ENCODE measurements at places on chromosomes 3 and 15.

GRCh38 chr15:42284551-42284950 lies 11.3 kb upstream of the TMEM87A start:
- no peak for DNase-seq

- no peak for DNase-seq
Observed at GRCh38 chr15:88489321-88489720, 21.8 kb downstream of the MRPS11 start.

- no peak for DNase-seq
Observed at GRCh38 chr3:154786724-154787123, 293.4 kb upstream of the MME start.

DNA sequence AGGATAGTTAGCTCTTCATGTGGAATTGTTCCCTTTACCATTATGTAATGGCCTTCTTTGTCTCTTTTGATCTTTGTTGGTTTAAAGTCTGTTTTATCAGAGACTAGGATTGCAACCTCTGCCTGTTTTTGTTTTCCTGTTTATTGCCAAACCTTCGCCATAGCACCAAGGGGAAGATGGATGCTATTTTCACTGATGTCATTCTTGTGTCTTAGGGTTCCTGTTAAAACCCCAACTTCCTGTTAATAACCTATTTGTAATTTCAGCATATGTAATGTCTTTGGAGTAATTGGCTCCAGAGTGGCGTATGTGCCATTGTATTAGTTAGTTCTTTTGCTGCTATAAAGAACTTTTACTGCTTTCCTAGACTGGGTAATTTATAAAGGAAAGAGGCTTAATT lies 10.8 kb downstream of the SAMMSON start:
- DNase-seq = no peak

- no peak for DNase-seq
Observed at GRCh38 chr3:137987723-137988122, 22.2 kb upstream of the CLDN18 start.

DNA sequence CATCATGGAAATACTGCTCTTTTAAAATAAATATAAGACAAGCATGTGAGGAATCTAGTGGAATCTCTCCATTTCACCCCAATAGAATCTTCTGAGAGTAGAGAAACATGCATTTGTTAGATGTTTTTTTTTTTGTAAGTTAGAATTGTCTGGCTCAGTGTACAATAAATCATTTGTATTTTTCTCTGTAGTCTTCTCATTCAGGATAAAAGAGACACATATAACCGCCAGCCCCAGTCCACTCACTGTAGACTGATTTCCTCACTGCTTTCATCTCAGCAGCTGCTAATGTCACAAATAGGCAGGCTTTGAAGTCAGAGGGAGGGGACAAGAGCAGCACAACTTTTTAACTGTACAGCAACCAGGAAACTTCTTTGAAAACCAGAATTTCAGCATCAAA lies 140.2 kb upstream of the RBMS3 start:
- no peak for DNase-seq

DNA sequence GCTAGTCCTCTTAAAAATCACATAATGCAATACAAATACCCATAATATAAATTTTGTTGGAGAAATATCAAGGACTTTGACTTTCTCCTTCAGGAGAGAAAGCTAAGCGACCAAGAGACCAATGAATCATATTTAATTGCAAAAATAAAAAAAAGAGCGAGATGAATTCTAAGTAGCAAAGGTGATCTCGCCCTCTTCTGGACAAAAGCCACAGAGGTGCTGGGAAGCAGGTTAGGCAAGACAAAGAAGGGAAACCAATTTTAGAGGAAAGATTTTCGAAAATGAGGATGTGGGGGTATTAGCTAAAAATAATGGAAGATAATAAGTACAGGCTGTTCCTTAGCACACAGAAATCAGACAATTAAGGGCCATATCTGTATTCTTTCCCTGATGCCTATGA lies 111.4 kb upstream of the PLAAT1 start:
- DNase-seq = no peak

DNA sequence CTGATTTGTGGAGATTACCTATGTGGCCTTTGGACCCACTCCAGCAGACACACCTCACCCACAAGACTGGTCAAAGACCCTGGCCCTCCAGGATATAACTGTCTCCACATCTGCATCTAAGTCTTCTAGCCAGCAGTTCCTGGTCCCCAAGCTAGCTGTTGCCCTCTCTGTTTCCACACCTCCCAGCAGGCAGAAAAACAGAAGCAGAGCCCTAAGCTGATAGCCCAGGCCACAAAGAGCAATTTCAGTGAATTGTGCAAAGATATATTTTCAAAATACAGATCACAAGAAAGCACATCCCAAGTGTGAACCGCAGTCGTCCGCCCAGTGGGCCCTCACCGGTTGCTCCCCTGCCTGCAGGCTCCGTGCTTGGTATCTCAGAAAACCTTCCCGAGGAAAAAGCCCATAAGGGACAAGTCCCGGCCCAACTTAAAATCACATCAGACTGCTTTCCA lies 2.6 kb downstream of the TNIK start:
- no peak for DNase-seq

DNA sequence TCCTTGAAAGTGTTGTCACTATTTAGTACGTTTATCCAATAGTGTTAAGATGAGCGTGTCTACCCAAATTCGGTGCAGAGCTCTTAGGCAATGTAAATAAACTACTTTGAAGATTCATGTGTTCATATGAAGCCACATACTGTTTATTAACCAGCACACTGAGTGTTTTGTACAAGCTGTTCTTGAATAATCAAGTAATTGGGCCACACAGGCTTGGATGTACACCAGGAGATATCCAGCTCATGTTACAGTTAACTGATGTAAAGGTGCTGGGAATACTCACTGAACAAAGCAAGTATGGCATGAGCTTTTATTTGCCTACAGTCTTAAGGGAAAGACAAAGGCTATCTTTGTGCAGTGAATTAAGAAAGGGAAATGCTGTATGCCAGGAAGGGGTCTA lies 632 bp upstream of the DHX36 start:
- no peak for DNase-seq

DNA sequence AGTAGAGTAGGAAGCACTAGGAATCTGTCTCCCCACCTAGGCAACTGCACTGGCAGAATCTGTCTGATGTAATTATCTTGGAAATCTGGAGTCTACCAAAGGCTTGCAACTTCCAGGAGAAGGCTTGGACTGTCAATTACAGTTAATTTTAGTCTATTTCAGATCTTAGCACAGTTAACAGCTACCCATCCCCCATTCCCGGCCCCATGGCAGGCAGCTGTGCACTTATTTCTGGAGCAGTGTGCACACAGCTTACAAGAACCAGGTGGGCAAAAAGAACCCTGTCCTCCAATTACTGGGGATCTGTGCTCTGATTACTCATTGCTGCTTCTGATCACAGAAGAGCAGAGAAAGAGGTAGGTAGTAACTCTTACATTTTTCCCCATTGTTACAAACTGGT lies 12.3 kb upstream of the CDAN1 start:
- no peak for DNase-seq

DNA sequence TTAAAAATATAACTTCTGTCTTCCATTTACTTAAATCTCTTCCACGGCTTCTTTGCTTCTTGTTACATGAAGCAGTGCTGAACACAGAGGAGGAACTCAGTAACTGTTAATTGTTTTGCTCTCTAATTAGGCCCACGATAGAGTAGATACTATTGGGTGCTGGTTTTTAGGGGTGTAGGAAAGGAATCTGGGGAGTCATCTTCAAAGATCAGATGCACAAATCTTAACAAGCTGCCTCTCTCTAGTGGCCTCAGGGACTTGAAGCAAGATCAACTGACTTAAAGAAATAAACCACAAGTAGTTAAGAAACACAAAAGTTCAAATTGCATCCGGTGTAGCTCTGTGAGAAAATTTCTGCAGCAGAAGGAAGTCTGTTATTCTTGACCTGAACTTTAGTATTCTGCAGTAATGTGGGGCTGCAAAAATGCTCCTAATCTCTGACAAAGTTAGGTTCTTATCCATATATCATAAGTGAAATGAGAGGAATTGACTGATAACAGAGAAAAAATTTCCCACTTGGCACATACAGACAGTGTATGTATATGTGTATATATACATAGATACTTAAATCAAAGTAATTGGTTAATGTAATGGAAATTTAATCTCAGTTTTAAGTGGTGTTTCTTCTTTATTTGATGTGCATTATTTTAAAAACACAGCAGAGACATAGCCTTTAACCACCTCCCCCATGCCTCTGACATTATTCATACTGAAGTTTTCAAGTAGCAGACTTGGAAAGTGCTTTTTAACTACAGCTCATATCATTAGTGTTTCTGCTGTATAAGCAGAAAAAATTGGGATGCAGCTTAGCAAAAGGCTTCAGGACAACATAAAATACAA lies 51.8 kb downstream of the CHST2 start:
- DNase-seq = no peak

DNA sequence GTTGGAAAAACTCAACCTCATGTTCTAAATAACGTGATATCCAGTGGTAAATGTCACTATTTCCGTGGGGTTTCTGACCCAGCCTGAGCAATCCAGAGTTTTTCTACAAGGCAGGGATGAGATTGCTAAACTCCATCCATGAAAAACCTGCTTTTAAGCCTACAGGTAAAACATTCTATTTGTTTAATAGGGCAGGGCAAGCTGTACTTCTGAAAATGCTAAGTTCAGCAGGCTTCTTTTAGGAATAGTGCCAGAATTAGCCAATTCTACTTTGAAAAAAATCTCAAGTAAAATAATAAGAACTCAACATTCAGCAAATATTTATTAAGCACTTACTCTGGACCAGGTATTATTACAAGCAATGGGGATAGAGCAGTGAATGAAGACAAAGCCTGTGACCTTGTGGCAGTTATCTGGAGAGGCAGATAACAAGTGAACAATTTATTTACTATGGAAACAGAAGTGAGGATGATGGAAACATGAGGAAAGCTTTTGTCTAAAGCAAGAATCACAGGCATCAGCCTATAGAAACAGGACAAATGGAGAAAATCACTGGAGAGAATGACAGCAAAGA lies 13.3 kb downstream of the RPSA start:
- DNase-seq = no peak

DNA sequence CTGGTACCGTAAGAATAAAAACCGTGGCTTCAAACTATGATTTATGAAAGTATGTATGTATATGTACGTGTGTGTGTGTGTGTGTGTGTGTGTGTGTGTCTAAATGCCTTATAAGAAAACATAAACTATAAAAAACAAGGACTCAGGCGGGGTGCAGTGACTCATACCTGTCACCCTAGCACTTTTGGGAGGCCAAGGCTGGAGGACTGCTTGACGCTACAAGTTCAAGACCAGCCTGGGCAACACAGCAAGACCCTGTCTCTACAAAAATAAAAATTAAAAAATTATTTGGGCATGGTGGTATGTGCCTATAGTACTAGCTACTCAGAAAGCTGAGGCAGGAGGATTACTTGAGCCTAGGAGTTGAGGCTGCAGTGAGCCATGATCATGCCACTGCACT lies 29.1 kb downstream of the CCPG1 start:
- DNase-seq = no peak

GRCh38 chr3:22239011-22239410 lies 488.0 kb upstream of the ZNF385D start:
- no peak for DNase-seq

DNA sequence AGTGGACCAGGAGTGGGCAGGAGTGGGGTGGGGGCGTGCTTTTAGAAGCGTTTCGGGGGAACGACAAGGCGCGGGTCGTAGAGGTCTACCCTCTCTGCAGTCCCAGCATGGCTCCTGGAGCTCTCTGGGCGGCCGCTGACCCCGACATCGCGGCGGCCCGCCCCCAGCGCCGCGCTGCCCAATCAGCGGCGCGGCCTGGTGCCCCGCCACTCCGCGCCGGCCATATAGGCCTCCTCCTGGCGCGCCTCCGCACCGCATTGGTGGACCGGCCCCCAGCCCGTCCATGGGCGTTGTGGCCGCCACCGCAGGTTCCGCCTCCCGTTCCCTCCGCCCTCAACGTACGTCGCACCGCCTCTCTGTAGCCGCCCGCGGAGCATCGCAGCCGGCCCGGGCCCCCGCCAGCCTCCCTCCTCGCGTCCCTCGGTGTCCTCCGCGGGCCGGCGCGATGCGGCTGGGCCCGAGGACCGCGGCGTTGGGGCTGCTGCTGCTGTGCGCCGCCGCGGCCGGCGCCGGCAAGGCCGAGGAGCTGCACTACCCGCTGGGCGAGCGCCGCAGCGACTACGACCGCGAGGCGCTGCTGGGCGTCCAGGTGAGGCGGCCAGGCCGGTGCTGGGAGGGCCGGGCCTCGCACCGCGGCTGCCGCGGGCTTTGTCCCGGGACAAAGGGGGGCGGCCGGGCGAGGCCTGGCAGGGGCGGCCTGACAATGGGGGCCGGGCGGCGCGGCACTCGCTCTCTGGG lies at the start of gene RCN2:
RCN2 (plus strand) TSS at position 353 of the 738 bp plus-strand sequence; CDS start at position 446, 93 bp downstream.
- DNase-seq = peak; percentile 77

- no peak for DNase-seq
Observed at GRCh38 chr3:138443521-138444503, 9.4 kb downstream of the ESYT3 start.

DNA sequence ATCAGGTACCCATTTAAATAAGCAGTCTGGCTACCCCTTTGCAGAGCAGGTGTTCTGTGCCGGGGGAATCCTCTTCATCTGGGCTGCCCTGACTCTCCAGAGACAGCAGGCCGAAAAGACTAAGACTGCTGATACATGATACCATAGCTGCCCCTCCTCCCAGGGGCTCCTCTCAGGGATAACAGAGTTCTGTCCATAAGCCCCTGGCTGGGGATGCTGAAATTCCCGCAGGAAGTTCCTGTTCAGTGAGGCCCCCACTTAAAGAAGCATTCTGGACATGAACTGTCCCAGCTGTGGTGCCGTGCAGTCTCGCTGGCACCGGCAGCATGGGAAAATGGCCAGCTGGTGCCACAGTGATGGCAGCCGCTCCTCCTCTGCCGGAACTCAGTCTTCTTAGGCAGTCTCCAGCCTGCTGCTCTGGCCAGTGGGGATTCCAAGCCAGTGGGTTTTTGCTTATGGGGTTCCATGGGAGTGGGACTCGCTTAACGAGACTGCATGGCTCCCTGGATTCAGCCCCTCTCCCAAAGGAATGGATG lies 1026.2 kb downstream of the NAALADL2 start:
- no peak for DNase-seq
